Stimulated activated CD4-positive, alpha-beta T cell treated with anti-CD3 and anti-CD28 coated beads, Interleukin-2, amount 100 ng/mL, for 48 hours (primary cell): ENCODE measurements at places on chromosomes 2 and 18.

DNA sequence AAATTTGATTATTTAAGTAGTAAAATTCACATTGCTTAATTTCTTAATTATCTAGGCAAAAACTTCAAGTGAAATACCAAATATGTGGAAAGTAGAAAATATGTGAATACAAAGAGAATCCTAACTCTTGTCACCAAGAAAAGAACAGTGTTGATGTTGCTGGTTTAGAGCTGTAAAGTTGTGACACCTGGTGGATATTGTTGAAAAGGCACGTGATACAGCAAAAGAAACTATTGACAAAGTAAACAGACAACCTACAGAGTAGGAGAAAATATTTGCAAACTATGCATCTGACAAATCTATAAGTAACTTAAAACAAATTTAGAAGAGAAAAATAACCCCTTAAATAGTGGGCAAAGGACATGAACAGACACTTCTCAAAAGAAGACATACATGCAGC lies 25.6 kb upstream of the ZC3H15 start:
- DNase-seq = no peak

GRCh38 chr2:46915281-46915810 lies at the start of gene MCFD2:
MCFD2 (minus strand) TSS chr2:46915806; CDS start chr2:46909171, 6,635 bp downstream.
- no peak for DNase-seq

GRCh38 chr2:29022679-29023078 lies 41.6 kb downstream of the TOGARAM2 start:
- DNase-seq = no peak

- no peak for DNase-seq
Observed at GRCh38 chr2:20467789-20468548, 21.1 kb downstream of the RHOB start.

DNA sequence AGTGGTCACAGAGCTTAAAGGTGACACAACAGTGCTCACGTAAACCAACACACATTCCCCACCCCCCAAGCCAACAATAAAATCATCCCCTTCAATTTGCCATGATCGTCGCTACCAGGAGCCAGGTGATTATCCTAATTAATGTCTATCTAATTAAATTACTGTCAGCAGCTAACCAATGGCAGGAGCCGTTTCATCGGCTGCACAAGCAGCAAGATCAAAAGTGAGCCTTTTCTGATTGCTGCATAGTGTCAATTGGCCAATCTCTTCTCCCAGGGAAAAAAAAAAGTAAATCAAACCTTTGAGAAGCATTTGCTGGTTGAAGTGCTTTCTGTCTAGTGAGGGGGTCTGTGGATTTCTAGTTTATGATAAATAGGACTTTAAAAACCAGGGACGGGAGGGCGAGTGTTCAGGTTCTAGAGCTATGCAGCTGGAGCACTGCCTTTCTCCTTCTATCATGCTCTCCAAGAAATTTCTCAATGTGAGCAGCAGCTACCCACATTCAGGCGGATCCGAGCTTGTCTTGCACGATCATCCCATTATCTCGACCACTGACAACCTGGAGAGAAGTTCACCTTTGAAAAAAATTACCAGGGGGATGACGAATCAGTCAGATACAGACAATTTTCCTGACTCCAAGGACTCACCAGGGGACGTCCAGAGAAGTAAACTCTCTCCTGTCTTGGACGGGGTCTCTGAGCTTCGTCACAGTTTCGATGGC lies at the start of gene TBR1:
Gene TBR1 (plus strand): TSS at position 311 of the 721 bp plus-strand sequence. CDS start 114 bp downstream, at position 425.
- no peak for DNase-seq

- DNase-seq = peak; percentile 72
Observed at GRCh38 chr2:191150600-191151330, at the start of gene STAT4. STAT4 (minus strand) TSS chr2:191150994; CDS start chr2:191148203, 2,791 bp downstream.

DNA sequence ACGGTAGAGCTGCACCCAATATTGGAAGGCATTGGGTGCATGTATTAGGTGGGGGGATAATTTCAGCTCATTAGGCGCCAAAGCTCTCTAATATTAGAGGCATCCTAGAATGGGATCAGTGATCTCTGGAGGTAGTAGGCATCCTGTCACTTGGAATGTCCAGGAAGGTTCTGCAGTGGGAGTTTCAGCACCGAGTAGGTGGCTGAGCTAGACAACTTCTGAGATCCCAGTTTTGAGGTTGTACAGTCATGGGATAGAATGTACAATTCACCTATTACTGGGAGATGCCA lies 210.9 kb downstream of the MYCN start:
- no peak for DNase-seq

DNA sequence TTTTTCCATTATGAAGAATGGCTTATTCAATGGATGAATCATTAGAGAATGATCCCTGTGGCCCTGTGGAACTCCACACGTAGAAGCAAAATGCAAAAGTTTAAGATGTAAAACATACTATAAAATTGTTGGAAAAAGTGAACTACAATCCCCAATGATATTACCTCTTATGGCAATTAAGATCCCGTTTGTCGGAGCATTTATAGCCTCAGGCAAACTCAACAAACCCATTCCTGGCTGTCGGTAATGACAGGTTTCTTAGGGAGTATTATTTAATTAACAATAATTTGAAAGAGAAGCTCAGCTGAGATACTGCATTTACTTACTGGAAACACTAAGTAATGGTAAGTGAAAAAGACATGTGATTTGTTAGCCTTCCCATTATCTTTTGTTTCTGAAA lies 138.3 kb downstream of the CDH20 start:
- DNase-seq = no peak

GRCh38 chr2:200380833-200381542 lies 74.5 kb downstream of the SPATS2L start:
- DNase-seq = no peak

DNA sequence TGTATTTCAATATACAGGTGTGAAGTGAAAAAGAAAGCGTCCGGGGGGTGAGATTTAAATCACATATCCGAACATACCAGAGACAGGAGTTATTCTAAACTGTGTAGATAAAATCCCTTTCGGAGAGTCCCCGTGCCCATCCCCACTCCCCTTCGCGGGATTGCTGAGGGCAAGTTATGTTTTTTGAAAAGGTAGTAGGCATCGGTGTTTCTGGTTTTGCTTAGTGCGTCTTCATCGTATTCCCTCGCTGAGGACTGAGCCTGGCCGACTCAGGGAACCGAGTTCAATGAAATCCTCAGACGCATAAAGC lies 583.4 kb downstream of the ZEB2 start:
- DNase-seq = peak; percentile 0

GRCh38 chr18:55592106-55592505 lies 4.1 kb upstream of the TCF4 start:
- DNase-seq = no peak

DNA sequence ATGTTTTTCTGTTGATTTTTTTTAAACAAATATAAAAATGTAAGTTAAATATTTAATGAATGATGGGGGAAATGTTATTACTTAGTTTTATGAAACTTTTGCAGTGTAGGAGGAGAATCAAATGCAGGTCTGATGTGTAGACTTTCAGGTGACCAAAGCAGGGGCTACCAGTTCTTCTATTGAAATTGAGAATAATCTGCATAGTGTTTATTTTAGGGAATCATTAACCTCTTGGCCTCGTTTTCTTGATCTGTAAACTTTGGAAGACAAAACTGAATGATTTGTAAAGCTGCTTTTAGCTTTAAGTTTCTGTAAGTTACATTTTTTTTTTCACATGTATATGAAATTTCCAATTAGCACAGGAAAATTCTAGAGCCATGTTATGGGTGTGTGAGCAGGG lies 99.2 kb downstream of the R3HDM1 start:
- DNase-seq = no peak

DNA sequence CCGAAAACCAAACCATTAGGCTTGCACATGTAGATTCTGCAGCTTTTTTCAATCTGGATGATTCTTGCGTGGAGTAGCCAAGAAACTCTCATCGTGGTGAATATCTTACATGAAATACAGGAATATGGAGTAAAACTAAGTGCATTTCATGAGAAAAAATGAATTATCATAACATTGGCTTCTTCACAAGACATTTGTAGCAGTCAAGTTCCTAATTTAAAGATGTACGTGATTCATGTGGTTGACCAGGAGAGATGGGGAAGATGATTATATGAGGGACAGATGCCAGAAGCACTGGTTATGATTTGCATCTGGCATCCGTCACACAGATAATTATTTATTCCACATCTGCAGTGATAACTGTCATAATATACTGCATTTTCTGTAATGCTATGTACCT lies 90.4 kb downstream of the ANTXR1 start:
- DNase-seq = no peak

DNA sequence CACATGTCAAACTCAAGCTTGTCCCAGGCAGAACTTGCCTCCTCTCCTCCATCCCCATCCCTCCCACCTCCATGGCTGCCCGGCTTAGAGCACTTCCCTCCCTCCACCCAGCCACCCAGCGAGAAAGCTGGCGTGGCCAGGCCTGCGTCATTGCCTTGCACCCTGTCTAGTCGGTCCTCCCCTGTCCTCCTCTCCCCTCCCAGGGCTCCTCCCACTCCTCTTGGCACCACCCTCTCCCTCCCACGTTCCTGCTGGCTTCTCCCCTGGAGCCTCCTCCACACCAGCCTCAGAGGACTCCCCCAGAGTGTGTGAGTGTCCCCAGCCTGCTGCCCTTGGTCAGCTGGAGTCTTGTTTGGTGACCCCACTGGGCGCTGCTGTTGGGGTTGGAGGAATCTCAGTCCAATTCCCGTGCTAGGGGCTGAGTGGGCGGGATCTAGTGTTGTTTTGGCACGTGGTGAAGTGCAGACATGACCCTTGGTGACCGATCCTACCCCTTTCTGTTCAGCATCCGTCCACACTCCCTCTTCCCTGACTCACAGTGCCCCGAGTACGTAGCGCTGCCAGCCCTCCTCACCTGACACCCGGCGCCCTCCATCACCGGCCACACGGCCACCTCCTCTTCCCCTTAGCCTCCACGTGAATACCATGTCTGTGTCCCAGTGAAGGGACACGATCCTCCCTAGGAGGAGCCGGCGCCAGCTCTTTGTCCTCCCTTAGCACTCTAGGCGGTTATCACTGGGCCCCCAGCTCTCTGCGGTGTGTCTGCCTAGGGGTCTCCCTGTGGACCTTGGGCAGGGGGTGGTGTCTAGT lies 41.4 kb downstream of the ATP6V1C2 start:
- DNase-seq = no peak

DNA sequence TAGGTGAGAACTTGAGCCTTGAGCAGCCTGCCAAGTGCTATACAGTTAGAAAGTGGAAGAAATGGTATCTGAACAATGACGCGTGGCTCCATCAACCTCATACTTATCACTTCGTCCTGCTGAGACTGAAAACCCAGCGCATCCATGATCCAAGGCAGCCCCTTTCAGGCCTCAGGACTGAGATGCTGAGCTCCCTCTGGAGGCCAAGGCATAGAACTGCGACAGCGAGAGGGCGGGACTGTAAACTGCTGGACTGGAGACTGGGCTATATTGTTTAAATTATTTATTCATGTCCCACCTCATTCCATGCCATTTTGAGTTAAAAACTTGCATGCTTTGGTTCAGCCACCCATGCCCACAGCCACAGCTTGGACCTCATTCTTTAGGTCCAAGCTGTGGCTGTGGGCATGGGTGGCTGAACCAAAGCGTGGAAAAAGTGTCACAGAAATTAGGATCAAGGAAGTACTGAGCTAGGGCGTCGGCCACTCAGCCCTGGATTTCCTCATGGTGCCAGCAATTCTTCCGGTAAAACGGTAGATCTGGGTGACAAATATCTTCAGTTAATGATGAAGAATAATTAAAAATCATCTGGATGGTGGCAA lies 195.5 kb downstream of the L3MBTL4 start:
- DNase-seq = no peak

GRCh38 chr2:106537047-106537446 lies 49.9 kb downstream of the CD8B2 start:
- DNase-seq = no peak

DNA sequence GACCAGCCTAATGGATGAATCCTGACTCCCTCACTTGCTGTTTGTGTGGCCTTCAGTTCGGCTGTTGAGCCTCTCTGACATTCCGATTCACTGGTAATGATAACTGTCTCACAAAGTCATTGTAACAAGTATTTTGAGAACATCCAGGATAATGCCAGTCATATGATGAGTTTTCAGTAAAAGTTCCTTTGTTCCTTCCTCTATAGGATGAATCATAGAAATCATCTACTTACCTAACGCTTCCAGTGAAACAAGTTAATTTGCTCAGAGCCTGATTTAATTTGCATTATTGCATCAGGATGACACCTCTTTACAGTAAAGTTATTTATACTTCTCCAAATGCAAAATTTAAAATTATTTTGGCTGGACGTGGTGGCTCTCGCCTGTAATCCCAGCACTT lies 32.0 kb downstream of the RAB31 start:
- no peak for DNase-seq
